ENCODE measurements at places on chromosomes 16 and 17. TPM values are rescaled to one million over a fixed set of nuclear protein-coding genes. Genes with fewer than 3 reads are reported as not detected.

The SLC5A2 gene
- 2.8 TPM for polyA plus RNA-seq

- no peak for DNase-seq
These were observed 700.3 kb downstream of the MAF start for GRCh38 chr16:78900044-78900811.

DNA sequence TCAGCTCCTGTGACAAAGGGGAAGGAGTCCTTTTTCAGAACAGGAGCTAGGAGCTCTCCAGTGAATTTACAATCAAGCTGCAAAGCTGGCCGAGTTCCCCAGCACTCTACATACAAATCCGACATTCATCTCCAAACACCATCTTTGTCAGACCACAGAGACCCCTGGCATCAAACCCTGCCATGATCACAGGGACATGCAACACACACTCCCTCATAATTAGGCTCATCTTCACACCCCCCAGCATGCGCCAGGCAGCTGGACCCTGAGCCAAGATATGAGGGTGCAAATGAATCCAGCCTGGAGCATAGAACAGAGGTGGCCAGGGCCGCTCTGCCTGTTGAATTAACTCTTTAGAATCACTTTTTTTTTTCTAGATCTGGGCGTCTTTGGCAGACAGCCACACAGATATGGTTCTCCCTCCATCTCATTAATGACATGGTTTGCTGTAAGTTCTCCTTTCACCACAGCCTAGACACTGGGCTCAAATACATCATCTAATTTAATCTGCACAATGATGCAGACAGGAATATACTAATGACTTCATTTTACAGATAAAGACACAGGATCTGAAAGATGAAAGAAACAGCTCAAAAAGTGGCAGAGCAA lies 366.3 kb downstream of the NPIPA8 start:
- DNase-seq: no peak

- no peak for DNase-seq
These were observed 145.5 kb upstream of the ZFHX3 start for GRCh38 chr16:73193464-73193863.

The MT4 gene
- not detected for polyA plus RNA-seq

GRCh38 chr16:79687249-79688130 lies 87.0 kb upstream of the MAF start:
- DNase-seq: no peak

The PITPNM3 gene
- not detected for polyA plus RNA-seq

DNA sequence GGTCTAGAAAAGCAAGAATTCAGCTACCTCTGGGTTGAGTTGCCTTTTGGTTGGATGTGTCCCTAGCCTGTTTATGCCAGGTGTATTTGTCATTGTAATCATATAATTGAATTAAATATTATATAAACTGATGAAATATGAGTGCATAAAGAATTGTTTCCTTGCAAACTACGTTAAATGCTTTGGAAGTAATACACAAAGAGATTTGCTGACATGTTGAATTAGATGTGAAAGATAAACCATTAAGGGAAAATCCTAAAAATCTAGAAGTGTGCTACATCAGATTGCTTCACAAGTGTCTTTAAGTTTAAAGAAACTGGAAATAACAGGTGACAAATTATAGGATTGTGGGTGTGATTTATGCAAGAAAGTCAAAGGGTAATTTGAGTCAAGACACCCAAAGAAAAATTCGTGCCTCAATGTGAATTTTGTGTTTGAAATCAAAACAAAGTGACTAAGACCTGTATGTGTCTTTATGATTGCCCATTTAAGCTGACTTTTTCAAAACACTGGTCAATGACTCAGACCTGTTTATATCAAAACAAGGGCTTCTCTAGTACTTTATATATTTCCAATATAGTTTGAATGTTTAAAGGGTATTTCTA lies 5.1 kb upstream of the PYY start:
- no peak for DNase-seq

The MRPL27 gene
- polyA plus RNA-seq: 55.8 TPM

The SOX8 gene
- polyA plus RNA-seq: 1.6 TPM
